Hippocampal formation (tissue), 2 donors: ENCODE measurements at places on chromosomes 3 and 15.

DNA sequence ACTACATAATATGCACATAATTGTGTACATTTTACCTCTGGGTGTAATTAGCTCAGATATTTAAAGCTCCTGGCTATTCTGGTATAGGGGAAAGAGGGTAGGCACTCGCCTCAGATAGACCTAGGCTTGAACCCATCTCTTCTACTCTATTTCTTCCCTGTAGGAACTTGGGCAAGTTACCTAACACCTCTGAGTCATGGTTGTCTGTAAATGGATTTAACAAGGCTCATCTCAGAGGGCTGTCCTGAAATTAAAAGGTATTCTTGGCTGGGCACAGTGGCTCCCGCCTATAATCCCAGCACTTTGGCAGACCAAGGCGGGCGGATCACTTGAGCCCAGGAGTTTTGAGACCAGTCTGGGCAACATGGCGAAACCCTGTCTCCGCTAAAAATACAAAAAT, 30.7 kb downstream of the NANOGP8 start:
- DNase-seq, result no peak

DNA sequence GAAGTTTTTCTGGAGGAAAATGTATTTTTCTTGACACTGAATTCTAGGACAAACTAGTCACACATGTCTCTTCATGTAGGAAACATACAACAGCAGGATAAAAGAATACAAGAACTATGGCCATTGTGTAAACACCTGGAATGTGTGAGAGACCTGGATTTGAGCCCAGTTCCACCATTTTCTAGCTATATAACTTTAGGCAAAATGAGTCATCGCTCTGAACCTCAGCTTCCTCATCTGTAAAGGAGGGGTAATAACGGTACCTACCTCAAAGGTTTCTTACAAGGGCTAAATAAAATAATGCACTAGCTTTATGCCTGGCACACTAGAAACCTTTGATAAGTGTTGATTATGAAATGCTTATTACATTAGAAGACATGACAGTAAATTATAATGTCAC, 57.8 kb downstream of the RIOX2 start:
- DNase-seq, result no peak

DNA sequence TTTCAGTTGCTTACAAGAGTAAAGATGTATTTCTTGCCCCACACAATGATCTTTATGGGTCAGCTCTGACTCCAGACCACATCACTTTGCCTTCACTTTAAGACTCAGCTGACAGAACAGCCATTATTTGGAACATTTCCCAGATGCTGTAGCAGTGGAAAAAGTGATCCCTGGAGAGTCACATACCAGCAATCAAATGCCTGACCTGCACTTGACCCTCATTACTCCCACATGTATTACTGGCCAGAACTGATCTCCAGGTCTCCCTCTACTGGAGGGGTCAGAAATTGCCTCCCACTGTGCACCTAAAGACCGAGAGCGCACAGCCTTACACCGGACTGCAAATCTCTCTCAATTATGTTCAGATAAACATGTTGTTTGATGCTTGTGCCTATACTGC, 88.6 kb upstream of the ZNF385D start:
- DNase-seq, result no peak

DNA sequence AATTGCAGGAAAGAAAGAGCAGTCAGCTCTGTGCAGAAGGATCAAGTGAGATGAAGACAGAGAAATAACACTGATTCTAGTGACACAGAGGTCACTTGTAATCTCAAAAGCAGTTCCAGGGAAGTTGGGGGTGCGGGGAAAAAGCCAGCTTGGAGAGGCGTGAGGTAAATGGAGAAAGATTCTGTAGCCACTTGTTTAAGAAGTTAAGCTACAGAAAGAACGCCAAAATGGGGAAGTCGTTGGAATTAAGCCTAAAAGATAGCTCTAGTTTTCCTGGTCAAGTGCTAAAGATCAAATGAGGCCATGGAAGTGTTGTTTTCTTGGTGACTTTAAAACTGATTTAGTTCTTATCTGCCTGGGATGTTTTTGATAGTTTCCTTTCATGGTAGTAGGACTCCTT, 152.0 kb downstream of the GREM1 start:
- no peak for DNase-seq

- DNase-seq, result no peak
Observed at GRCh38 chr3:88075072-88075471, 16.0 kb downstream of the ZNF654 start.

DNA sequence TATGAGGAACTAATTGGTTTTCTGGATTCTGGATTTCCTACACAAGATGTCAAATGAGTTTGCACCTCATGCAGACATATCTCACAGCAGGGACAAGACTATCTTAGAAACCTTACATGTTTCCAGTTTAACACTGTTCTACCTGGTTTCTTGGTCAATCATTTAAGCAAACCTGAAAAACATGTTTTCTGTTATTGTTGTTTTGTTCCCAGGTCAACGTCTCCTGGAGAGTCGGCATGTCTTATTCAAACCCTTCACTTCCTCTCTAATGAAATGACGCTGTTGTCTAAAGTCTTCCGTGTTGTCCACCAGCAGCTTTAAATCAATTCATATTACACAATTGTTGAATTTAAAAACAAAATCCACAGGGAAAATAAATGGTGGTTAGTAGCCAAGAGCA, 150.9 kb downstream of the CNTN3 start:
- DNase-seq, result no peak

DNA sequence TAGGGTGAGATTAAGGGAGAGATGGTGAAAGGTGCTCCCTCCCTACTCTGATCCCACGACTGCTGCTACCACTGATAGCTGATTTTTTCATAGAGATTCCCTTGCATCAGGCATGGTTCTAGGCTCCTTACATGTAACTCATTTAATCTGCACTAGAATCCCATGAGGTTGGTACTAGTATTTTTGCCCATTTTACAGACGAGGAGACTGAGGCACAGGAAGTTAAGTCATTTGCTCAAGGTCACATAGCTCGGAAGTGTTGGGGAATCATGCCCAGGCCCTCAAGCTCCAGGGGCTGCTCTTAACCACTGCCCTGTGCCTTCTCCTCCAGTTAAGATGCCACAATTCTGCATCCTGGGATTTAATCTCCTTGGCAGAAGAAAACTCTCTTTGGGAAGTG, 11.2 kb downstream of the ATP2B2 start:
- no peak for DNase-seq

- DNase-seq, result peak; percentile 55
Observed at GRCh38 chr3:24773798-24774197, 279.1 kb upstream of the THRB start.

GRCh38 chr3:184188080-184188479, 2.1 kb downstream of the ABCF3 start:
- no peak for DNase-seq

DNA sequence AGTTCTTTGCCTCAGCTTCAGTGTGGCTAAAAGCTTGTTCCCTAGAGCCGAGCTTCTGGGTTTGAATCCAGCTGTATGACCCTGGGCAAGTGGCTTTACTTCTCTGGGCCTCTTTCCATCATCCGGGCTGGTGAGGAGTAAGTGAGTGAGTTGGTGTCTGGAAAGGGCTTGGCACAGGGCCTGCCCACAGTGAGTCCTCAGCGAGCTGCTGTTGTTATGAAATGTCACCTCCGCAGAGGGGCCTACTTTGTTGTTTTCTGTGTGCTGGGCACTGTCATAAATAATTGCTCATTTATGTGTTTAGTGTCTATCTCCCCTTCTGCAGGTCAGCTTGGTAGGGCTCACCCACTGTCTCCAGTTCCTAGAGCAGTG, 31.7 kb downstream of the SLC6A6 start:
- DNase-seq, result no peak

- peak; percentile 94 for DNase-seq
Observed at GRCh38 chr3:53347261-53348064, at the start of gene DCP1A. TSS of gene DCP1A (minus strand) at chr3:53347543. CDS start at chr3:53347517, 26 bp downstream.

- no peak for DNase-seq
Observed at GRCh38 chr3:62032738-62033137, 340.6 kb downstream of the FEZF2 start.

DNA sequence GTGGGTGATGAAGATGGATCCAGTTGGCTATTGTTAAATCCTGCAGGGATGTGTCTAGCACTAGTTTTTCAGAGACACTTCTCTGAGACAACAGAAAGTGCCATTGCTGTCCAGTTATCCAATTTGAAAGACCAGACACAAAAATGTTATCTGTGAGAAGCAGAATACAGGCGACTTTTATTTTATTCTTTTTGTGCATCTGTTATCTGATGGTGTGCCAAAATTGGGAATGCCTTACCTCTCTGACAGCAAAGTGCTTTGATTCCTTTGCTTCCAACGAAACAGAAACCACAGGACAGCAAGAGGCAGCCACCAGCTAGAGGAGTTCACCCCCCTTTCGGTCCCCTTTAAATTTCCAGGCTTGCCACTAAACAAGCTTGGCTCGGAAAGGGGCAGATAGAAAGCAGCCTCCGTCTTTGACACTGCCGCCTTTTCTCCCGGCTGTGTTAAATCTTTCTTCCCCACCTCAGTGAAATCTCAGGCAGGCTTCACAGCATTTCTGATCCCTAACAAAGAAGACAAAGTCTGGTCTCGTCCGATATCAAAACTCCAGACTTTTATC, 17.7 kb upstream of the PRR20G start:
- DNase-seq, result no peak

GRCh38 chr15:47750030-47750739, 32.9 kb downstream of the SEMA6D start:
- no peak for DNase-seq

DNA sequence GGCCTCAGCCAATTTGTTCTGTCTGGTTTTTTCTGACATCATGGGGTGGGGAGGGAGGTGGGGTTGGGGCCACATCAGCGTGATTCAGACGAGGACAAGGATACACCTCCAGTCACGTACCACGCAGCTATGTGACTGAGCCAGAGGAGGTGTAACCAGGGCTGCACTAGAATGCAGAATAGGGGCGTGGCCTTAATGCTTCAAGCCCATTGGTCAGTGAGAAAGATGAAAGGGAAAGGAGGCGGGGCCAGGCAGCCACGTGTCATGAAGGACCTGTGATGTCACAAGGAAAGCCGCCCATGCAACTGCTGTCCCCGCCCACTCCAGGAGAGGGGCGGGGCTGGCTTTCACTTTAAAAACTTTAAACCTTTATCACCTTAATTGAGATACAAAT, at the start of gene GOLGA6L2:
Gene GOLGA6L2, minus strand, starts transcription at position 137 of the 394 bp plus-strand sequence. Its CDS starts 62 bp downstream, at position 75.
- no peak for DNase-seq

DNA sequence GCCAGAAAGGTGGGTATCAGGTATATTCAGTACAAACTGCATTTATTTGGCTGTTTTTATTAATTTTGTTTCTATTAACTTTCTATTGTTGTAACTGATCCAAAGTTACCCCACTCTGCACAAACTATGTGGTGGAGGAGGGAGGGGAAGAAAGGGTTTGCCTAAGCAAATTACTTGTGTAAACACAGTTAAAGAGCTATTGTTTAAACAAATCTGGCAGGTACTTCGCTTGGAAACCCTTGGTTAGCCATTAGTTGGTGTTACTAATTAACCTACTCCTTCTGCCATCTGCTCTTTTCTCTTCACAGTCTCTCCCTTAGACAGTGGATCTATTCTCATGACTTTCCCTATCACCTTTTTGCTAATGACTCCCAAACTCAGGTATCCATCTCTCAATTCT, 328.4 kb upstream of the NECTIN3 start:
- no peak for DNase-seq

GRCh38 chr3:109098079-109098644, 19.8 kb downstream of the MORC1 start:
- DNase-seq, result no peak

DNA sequence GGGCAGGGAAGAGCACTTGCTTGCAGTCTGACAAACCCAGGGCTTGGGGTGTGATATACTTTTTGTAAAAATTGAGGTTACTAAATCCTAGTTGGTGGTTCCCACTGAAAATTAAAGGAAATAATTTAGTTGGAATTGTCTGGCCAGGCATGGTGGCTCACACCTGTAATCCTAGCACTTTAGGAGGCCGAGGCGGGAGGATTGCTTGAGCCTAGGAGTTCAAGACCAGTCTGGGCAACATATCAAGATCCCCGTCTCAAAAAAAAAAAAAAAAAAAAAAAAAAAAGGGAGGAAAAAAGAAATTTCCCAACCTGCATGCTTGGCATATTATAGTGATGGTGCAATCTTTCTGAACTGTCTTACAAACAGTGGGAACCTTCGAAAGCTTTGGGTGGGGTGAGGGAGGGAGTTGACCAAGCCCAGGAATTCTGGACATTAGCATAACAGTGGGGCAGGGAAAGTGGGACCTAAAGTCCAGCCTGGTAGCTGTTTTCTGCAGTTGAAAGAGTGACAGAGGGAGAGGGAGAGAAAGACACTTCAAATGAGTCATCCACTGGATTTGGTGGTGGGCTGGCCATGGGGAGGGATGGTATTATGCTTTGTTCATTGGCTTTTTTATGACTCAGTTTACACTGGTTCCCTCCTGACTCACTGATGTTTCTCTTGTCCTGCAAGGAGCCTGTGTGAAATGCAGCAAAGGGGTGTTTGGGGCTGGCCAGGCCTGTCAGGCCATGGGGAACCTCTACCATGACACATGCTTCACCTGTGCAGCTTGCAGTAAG, 41.1 kb downstream of the LIMD1 start:
- no peak for DNase-seq

GRCh38 chr3:97232393-97233034, 418.1 kb downstream of the EPHA6 start:
- DNase-seq, result no peak

- DNase-seq, result no peak
Observed at GRCh38 chr3:139687431-139687830, 9.7 kb upstream of the NMNAT3 start.

- DNase-seq, result no peak
Observed at GRCh38 chr15:60793656-60794055, 314.7 kb upstream of the ICE2 start.

DNA sequence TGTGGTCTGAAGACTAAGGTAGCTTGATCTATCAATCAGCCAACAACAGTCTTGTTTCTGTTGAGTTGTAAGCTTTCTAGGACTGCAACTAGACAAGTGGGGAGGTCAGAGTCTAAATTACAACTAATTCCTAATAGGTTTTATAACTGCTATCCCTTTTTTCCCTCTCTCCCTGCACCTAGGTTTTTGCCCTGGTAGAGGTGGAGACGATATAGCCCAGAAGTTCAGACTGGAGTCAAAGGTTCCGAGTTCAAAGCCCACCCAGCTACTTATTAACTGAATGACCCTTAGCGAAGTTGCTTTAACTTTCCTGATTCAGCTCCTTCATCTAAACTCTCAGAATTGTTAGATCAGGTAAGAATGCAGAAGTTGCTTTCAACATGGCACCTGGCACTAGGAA, 100.6 kb downstream of the IGF2BP2 start:
- no peak for DNase-seq
